ENCODE measurements at places on chromosomes 1 and 21.

- DNase-seq = no peak
Measured at GRCh38 chr1:31591425-31592093, 15.2 kb downstream of the TINAGL1 start.

DNA sequence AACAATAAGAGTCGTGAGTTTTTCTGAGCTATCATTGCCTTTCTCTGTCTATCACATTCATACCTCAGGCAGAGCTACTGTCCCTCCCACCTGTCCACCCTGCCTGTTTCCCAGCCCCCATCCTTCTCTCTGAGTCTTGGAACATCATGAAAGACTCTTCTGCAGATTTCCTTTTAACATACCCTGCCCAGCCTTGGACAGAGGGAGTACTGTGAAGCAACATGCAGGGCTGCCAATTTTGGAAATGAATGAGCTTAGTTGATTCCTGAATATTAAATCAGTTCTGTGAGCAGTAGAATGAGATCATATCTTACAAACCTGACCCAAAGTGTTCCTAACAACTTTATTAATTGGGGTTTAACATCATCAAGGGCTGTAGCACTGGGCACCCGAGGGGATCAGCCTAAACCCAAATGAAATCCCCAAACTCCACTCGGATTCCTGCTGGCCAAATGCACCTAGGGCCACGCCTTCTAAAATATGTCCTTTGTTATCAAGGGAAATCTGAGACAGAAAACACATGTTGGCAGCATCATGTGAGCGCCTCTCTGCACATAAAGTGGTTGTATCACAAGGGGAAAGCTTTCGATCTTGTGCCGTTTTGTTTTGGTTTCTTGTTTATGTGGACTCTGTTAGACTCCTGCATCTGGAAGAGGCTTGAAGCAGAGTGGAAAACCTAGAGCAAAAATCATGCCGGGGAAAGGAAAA lies 357.6 kb downstream of the KIF26B start:
- DNase-seq = no peak

DNA sequence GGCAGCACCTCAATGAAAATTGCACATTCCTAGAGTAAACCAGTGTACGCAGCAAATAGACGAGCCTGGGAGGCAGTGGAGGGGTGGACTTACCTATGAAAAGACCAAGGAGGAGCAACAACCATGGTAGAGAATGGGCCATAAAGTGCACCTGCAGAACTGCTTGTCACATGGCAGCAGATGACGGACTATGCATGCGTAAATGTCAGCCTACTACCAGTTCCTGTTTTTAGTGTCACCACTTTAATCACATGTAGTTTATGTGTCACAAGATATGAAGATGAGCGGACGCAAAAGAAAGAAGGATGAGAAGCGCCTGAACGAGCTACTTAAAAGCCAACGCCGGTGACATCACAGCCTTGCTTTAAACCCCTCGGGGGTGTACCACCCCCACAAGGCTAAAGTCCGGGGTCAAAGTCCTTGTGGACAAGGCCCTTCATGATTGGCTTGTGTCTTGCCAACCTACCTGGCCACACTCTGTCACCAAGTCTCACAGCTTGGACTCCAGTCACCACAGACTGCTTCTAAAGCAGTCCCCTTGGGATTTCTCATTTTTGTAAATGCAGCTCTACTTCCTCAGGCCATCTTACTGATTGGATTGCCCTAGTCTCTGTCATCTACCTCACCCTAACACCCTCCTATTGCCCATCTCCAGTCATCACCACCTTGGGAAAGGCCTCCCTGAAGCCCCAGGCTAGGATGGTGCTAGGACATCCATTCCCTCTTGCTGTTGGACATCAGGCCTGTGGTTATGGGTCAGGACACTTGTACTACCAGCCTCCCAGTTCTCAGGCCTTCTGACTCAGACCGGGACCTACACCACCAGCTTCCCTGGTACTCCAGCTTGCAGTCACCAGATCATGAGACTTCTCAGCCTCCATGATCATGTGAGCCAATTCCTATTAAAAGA lies 6.0 kb upstream of the LY9 start:
- no peak for DNase-seq

DNA sequence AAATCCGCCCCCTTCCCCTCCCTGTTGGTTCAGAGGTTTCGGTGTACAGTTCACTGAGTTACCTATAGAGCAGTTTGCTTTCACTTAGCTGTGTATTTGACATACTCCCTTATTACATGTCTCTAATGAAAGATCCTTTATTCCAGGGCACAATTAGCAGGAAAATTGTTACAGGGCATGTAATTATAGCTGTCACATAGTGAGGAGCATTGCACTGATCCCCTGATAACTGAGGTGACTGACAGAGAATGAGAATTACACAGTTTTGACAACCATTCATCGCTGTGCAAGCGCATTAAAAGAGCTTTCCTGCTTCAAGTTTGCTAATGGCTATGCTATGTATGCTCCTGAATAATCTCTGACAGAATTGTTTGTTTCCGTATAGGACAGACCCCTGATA lies 26.9 kb downstream of the DAP3 start:
- no peak for DNase-seq

DNA sequence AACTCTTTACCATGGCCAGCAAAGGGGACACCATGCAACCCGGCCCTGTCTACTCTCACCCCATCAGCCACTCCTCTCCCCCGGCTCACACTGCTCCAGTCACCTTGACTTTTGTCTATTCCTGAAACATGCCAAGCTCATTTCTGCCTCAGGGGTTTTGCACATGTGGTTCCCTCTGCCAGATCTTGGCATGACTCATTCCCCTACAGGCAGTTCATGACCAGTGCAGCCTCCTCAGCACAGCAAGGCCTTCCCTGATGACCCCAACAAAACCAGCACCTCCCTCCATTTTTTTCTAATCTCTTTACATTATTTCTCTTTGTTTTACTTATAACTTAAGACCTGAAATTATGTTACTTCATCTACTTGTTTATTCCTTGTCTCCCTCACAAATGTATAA lies 58.6 kb upstream of the GJB5 start:
- DNase-seq = no peak

DNA sequence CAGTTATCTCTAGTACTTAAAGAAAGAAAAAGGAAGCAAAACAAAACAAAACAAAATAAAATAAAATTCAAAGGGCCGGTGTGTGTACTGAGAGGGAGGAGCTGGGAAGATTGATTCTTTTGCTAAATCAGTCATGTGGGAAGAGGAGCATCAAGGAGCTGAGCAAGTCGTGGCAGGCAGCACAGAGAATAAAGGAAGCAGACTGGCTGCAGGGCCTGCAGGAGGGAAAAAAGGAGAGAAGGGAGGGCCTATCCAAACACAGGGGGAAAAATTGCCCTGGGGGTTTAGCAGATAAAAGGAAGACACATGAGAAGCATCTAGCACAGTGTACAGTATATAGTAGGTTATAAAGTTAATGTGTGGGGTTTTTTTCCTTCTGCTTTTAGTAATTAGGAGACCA lies 27.6 kb downstream of the AGO4 start:
- no peak for DNase-seq

GRCh38 chr1:4565801-4566449 lies 88.5 kb upstream of the AJAP1 start:
- DNase-seq = no peak

DNA sequence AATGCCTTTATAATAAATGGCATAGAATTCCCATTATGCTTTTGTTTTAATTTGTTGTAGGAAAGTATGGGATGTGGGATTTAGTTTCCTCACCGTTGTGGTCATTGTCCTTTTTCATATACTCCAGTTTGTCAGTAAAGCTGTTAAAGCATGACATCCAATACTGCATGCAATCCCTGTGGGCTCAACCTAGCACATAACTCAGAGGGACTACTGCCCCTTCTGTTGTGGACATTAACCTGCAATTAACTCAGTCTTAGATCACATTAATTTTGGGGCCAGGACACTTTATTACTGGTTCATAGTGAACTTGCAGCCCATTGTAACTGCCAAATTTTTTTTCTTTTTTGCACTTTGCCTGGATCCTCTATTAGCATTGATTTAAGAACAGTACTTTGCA lies 112.5 kb downstream of the DNM3 start:
- DNase-seq = no peak

DNA sequence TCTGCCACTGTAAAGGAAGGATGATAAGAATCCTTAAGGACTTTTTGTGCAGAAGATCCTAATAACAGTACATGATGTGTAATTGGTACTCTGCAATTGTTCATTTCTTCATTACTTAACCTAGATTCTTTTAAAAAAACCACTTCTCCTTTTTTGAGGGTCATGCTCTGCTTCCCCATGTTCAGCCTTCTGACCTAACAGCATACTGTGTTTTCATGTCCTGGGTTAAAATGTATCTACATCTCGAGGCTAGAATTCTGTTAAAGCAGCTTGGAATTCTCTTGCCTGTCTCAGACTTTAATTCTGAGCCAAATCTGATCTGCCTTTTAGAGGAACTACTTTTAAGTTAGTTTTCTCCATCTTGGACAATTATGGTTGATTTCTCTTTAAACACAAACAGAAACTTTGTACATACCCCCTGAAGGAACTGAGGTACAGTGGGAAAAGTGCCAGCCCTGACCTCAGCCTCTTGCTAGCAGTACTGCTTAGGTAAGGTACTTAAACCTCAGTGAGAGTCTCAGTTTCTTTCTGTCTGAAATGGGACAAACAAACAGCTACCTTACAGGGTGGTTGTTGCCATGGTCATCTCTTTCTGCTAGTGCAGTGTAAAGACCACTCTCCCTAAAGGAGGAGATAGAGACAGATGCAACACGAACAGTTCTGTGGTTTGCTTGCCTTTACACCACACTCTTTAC lies 103.2 kb upstream of the DYNLT5 start:
- no peak for DNase-seq

- DNase-seq = no peak
Measured at GRCh38 chr1:198265073-198265661, 108.4 kb downstream of the NEK7 start.

DNA sequence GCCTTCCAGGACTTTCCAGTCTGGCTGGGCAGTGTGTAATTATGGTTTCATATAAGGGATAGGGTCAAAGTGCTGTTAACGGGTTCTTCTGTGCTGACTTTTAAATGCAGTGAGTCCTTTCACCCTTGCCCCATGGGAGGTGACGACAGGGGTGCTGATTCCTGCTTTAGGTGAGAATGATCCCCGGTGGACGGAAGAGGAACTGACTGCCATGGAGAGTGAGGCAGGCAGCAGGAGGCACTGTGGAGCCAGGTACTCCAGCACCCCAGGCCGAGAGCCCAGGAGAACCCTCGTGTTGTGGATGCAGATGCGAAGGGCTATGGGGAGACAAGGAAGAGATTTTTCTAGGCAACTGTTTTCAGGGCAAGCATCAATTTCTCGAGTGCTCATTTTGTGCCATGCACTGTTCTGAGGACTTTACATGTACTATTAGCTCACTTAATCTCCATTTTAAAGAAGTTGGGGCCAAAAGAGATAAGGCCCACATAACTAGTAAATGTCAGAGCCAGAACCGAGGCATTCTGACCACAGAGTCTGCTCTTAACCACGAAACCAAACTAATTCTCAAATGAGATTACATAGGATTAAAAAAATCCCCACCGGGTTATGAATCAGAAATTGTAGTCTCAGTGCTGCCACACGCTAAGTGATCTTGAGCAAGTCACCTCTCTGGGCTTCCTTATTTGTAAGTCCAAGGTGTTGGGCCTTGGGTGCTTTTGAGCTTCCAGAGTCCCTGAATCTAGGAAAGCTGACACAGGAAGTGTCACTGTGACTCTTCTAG lies 28.2 kb downstream of the STPG1 start:
- no peak for DNase-seq

GRCh38 chr1:165912638-165913037 lies 85.2 kb downstream of the UCK2 start:
- DNase-seq = no peak

GRCh38 chr21:44579056-44579832 lies 1.2 kb downstream of the KRTAP10-5 start:
- DNase-seq = no peak

DNA sequence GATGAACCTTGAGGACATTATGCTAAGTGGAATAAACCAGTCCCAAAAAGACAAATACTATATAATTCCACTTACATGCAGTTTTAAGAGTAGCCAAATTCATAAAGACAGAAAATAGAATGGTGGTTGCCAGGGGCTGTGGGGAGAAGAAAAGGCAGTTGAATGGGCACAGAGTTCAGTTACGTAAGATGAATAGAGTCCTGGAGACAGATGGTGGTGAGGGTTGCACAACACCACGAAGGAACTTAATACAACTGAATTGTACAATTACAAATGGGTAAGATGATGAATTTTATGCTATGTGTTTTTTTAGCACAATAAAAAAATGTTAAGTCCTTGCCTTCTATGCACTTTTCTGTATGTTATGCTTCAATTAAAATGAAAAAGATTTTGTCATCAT lies 66.6 kb downstream of the CD34 start:
- no peak for DNase-seq
